Body of pancreas (tissue), 4 donors: ENCODE measurements at places on chromosomes 5 and 9. TPM values are rescaled to one million over a fixed set of nuclear protein-coding genes. Genes with fewer than 3 reads are reported as not detected.
A peak's percentile ranks its signal among the peaks of the same experiment; 100 is the strongest.

- H3K27me3 ChIP-seq: no peaks in the 10 kb centered on the region
- peak overlapping the region; percentile 47 for H3K27ac ChIP-seq
- no peak for DNase-seq
- H3K36me3 ChIP-seq: no peaks in the 10 kb centered on the region
- peaks cover 6% of the 10 kb centered on the region for H3K4me1 ChIP-seq
These were observed 39.5 kb downstream of the ADAMTS16 start for GRCh38 chr5:5179597-5179996.

The SCGB3A1 gene
- total RNA-seq: not detected

The RLN2 gene
- not detected for total RNA-seq

GRCh38 chr9:134123764-134124128 is 12.1 kb upstream of the WDR5 start:
- no peaks in the 10 kb centered on the region for H3K27me3 ChIP-seq
- no peaks in the 10 kb centered on the region for H3K4me1 ChIP-seq
- DNase-seq: no peak
- H3K27ac ChIP-seq: no peak overlapping the region

The PLPP7 gene
- 3.6 TPM for total RNA-seq

DNA sequence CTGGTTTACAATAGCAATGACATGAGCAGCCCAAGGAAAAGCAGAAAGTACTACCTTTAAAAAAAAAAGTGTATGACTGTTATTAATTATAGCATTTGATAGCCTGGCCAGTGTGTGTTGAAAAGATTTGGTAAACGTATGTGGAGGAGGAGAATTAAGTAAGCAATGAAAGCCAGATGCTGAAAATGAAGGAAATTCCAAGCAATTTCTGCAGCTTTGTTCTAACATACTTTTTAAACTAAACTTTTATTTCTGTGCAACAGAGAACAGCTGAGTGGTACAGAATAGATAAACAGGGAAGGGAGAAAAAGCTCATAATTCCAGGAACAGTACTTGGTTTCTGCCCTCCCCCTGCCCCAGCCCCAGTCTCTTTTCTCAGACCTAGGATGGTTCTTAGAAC is 252.6 kb downstream of the ADAMTSL1 start:
- DNase-seq: no peak
- no peaks in the 10 kb centered on the region for H3K4me1 ChIP-seq
- H3K36me3 ChIP-seq: no peaks in the 10 kb centered on the region
- H3K4me3 ChIP-seq: no peak overlapping the region
- H3K27me3 ChIP-seq: no peaks in the 10 kb centered on the region

The INIP gene
- 14.5 TPM for total RNA-seq

DNA sequence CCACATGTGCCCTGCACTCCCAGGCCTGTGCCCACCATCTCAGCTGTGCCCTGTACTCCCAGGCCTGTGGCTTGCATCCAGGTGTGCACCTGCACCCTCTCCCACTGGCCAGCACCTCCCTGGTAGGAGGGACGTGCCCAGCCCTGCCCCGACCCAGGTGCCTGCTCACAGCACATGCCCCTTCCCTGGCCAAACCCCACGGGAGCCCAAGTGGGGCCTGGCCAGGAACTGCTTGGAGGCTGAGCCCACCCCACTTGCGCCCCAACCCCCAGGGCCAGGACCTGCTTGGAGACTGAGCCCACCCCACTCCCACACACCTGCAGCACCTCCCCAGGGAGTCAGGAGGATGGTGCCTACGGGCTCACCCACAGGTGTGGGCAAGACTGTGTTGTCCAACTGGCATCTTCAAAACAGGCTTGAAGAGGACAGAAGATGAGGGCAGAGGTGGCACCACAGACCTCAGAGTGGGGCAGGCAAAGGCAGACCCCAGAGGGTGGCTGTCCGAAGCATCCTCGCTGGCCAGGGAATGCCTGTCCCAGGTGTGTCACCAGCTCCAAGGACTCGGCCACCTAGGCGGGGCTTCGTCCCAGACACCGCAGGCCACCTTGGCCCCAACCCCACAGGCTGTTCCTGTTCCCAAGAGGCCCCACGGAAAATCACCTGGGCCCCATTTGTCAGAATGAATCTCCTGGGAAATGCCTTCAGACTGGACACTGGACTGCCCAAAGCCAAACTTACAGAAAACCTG is 10.8 kb downstream of the ZDHHC11B start:
- peak; percentile 89 for DNase-seq
- no peaks in the 10 kb centered on the region for H3K27me3 ChIP-seq
- no peak overlapping the region for H3K4me3 ChIP-seq
- peaks cover 16% of the 10 kb centered on the region for H3K4me1 ChIP-seq
- no peaks in the 10 kb centered on the region for H3K36me3 ChIP-seq

The AP3S1 gene
- total RNA-seq: 47.8 TPM

DNA sequence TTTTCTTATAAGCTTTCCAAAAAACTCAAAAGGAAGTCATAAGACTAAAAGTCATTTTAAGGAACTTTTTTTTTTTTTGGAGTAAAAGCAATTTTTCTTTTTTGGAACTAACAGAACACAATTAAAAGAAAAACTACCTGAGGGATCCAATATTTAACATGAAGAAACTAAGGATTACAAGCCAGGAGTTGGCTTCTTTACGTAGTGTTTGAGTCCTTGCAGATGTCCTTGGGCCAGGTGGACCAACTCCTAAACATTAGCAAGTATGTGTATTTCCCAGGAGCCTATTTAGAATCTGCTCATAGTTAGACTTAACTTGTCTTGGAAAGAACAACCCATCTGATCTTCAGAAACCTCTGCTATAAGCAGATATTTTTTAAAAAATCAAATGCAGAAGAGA is 154.1 kb upstream of the EFNA5 start:
- DNase-seq: no peak
- no peaks in the 10 kb centered on the region for H3K36me3 ChIP-seq
- no peak overlapping the region for H3K27ac ChIP-seq
- H3K4me1 ChIP-seq: no peaks in the 10 kb centered on the region
- no peak overlapping the region for H3K4me3 ChIP-seq
- no peaks in the 10 kb centered on the region for H3K27me3 ChIP-seq

GRCh38 chr9:68585034-68585761 is 44.5 kb upstream of the TMEM252 start:
- no peak overlapping the region for H3K27ac ChIP-seq
- DNase-seq: no peak
- H3K36me3 ChIP-seq: no peaks in the 10 kb centered on the region
- H3K4me1 ChIP-seq: no peaks in the 10 kb centered on the region
- H3K4me3 ChIP-seq: no peak overlapping the region

The PTPN3 gene
- 19.5 TPM for total RNA-seq

The CDKN2A gene
- total RNA-seq: not detected

GRCh38 chr9:89564346-89564878 is 40.4 kb upstream of the GADD45G start:
- DNase-seq: no peak
- peaks cover 16% of the 10 kb centered on the region for H3K4me1 ChIP-seq
- no peaks in the 10 kb centered on the region for H3K36me3 ChIP-seq
- H3K27ac ChIP-seq: no peak overlapping the region
- no peak overlapping the region for H3K4me3 ChIP-seq

- peaks cover 30% of the 10 kb centered on the region for H3K4me1 ChIP-seq
- no peaks in the 10 kb centered on the region for H3K36me3 ChIP-seq
- H3K4me3 ChIP-seq: no peak overlapping the region
- H3K27ac ChIP-seq: peak overlapping the region; percentile 100
- no peaks in the 10 kb centered on the region for H3K27me3 ChIP-seq
These were observed 1.5 kb downstream of the CTNNA1 start for GRCh38 chr5:138754699-138755057.

The MYMK gene
- total RNA-seq: not detected

DNA sequence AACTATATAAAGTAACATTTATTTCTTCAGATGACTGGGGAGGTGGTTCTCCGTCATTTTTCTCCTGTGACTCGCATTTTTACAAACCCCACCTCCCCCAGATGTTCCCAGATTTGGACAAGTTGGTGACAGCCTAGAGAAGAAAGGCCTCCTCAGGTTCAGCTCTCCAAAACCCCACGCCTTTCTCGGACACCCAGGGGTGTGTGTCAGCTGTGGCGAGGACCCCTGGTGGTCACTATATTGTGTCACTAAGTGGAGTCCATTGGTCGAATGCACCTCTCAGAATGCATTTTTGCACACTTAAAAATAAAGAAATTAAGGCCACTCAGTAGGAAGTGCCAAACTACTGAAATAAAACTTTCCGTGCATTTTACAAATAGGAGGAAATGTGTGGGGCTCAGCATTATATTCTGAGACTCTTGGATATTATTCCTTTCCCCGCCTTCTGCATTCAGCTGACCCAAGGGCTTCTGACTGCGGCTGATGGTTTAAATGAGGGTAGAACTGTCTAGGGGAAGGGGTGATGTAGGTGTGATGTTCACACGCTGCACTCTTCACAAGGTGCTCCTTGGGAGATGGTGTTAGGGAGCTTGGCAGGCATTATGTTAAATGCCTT is 47.6 kb downstream of the ACO1 start:
- peaks cover 18% of the 10 kb centered on the region for H3K36me3 ChIP-seq
- peaks cover 6% of the 10 kb centered on the region for H3K4me1 ChIP-seq
- H3K27me3 ChIP-seq: no peaks in the 10 kb centered on the region
- H3K27ac ChIP-seq: no peak overlapping the region

- H3K27me3 ChIP-seq: no peaks in the 10 kb centered on the region
- no peaks in the 10 kb centered on the region for H3K4me1 ChIP-seq
- DNase-seq: no peak
- H3K27ac ChIP-seq: no peak overlapping the region
These were observed 143.2 kb downstream of the C9orf152 start for GRCh38 chr9:110064803-110065202.

GRCh38 chr9:117458066-117458465 is 43.2 kb upstream of the ASTN2 start:
- H3K4me3 ChIP-seq: no peak overlapping the region
- no peaks in the 10 kb centered on the region for H3K27me3 ChIP-seq
- H3K36me3 ChIP-seq: no peaks in the 10 kb centered on the region
- no peaks in the 10 kb centered on the region for H3K4me1 ChIP-seq
- no peak for DNase-seq

- no peaks in the 10 kb centered on the region for H3K27me3 ChIP-seq
- H3K4me1 ChIP-seq: no peaks in the 10 kb centered on the region
- no peaks in the 10 kb centered on the region for H3K36me3 ChIP-seq
- no peak overlapping the region for H3K27ac ChIP-seq
- H3K4me3 ChIP-seq: no peak overlapping the region
These were observed 150.8 kb upstream of the NR3C1 start for GRCh38 chr5:143554187-143554717.

DNA sequence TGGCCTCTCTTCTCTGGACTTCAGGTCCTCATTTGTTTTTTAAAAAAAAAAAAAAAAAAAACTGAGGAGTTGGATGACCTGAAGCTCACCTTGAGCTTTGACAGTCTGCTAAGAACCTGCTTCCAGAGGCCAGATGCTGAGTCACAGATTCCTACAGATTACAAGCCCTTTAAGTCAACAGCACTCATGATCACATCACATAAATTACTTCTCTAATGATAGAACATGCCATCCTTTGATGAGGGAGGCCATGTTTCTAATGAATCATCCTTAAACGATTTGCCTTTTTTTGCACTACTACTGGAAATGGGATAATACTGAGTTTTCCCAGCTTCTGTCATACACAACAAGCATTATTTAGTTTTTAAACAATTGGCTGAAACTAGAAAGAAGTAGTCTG is 34.2 kb upstream of the MYOT start:
- peak; percentile 16 for DNase-seq
- H3K4me3 ChIP-seq: no peak overlapping the region
- no peaks in the 10 kb centered on the region for H3K36me3 ChIP-seq
- peaks cover 17% of the 10 kb centered on the region for H3K4me1 ChIP-seq
- H3K27ac ChIP-seq: no peak overlapping the region

GRCh38 chr5:66708368-66708767 is 112.2 kb downstream of the MAST4 start:
- H3K36me3 ChIP-seq: no peaks in the 10 kb centered on the region
- H3K27ac ChIP-seq: no peak overlapping the region
- H3K4me1 ChIP-seq: peaks cover 4% of the 10 kb centered on the region

GRCh38 chr9:122262073-122262472 is 2.6 kb downstream of the RBM18 start:
- DNase-seq: no peak
- H3K27ac ChIP-seq: no peak overlapping the region

- H3K4me1 ChIP-seq: no peaks in the 10 kb centered on the region
- no peaks in the 10 kb centered on the region for H3K36me3 ChIP-seq
- no peak overlapping the region for H3K4me3 ChIP-seq
- H3K27me3 ChIP-seq: no peaks in the 10 kb centered on the region
- peak; percentile 6 for DNase-seq
- H3K27ac ChIP-seq: no peak overlapping the region
These were observed 158.0 kb downstream of the BAAT start for GRCh38 chr9:101226803-101227202.

The PCDHGB3 gene
- total RNA-seq: 4.2 TPM

DNA sequence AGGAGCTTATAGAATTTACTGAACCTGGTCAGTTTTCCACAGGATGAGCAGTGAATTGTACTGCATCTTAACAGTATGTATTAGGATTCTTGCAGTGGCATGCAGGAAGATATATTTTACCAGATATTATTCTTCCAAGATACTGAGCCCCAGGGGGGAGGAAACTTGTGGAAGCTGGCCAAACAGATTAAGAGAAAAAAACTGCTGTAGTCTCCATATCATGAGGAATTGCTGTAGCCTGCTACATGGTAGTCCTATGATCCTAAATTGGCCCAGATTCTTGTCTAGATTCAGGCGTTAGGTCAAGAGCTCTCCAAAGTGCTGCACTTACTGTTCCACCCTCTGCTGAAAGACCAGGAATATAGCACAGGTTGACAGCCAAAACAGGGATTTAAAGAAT is 275.5 kb upstream of the TAS2R1 start:
- H3K36me3 ChIP-seq: no peaks in the 10 kb centered on the region
- no peaks in the 10 kb centered on the region for H3K27me3 ChIP-seq
- DNase-seq: no peak
- no peaks in the 10 kb centered on the region for H3K4me1 ChIP-seq

- H3K27ac ChIP-seq: no peak overlapping the region
- no peak overlapping the region for H3K4me3 ChIP-seq
- no peaks in the 10 kb centered on the region for H3K36me3 ChIP-seq
These were observed 279.9 kb upstream of the COX7C start for GRCh38 chr5:86337667-86338460.

DNA sequence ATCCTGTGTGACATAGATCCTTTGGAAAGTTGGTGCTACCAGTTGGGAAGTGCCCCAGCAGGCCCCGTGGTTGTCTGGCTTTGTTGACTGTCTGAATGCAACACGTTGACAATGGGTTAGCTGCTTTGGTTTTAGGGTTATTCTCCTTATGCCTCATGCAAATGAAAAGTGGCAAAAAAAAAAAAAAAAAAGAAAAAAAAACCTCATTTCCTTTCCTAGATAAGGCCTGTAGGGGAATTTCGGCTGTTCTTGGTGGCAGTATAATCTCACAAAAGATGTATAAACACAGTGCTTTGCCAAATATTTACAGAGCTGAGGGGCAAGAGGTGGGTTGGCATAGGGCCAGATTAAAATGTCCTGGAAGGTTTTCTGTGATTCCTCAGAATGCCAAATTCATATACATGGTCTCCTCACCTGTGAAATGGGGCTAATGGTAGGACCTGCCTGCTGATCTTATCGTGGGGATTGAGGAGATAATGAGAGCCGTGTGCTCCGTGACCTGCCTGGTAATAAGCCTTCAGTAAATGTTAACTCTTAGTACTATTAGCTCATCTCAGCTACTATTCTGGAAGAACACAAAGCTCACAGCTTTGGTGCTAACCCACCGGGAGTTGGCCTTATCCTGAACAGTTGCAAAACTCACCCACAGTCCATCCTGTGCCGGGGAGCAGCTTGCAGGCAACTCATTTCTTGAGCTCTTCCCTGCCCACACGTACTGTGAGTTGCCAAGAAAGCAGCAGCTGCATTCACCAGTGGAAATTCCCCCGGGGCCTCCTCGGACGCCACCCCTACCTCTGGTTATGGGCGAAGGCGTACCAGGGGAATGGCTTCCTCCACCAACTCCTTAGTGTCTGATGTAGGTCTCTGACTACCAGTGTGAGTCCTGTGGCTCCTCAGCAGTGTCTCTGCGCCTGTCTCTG is 220.3 kb downstream of the NR3C1 start:
- no peaks in the 10 kb centered on the region for H3K27me3 ChIP-seq
- H3K4me1 ChIP-seq: peaks cover 15% of the 10 kb centered on the region
- no peaks in the 10 kb centered on the region for H3K36me3 ChIP-seq
- no peak for DNase-seq
